Stimulated activated CD4-positive, alpha-beta T cell treated with anti-CD3 and anti-CD28 coated beads, Interleukin-1b, Interleukin-23, amount 100 ng/mL, for 48 hours (primary cell): ENCODE measurements at places on chromosomes 12 and 14.

GRCh38 chr12:108156717-108157116 lies 27.6 kb downstream of the WSCD2 start:
- DNase-seq = no peak

GRCh38 chr12:123731596-123731995 lies 19.4 kb downstream of the ATP6V0A2 start:
- no peak for DNase-seq

DNA sequence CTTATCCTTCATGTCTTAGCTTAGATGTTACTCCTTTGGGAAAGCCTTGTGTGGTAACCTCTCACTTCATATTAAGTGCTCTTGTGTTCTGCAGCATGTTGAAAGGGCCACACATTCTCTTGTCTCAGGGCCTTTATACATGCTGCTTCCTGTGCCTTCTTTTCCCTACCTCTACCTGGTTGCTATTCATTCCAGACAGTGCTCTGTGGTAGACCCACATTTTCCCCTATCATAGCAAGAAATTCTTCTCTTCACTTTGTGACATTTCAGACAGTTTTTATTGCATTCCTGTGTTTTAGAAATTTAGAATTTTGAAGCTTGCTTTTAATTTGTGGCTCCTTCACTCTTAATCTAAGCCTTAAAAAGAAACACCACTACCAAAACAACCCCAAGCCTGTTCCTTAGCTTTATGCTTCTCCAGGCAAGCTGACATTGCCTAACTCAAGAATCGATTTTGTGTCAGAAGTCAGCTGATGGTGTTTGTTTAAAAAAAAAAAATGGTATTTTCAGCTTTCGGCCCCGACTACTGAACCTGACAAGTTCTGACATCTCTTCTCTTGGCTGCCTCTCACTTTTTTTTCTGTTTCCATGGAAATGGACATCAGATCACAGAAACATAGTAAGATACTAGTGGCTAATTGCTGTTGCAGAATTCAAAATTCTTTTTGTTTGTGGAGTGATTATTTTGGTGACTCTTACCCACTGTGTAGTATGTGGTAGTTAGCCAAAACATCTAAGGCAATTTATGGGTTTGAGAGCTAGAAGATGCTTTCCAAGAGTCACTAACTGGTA lies 156.3 kb downstream of the NUBPL start:
- no peak for DNase-seq

- DNase-seq = no peak
Measured at GRCh38 chr14:105247715-105248367, 492 bp upstream of the BTBD6 start.

DNA sequence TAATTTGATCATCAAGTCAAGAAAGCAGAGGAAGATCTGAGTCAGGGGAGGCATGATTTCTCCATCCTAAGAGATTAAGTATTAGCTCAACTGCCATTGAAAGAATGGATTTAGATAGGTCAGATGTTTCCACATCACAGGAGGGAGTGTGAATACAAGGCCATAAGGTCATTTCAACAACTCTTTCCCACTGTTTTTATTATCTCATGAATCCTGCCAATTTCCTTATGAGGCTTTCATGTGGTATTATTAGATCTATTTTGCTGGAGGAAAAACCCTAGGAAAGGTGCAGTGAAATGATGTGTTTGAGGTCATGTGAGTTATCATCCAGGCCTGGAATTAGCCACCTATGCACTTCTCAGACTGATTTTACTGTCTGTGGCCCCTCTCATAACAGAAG lies 269.0 kb downstream of the NOVA1 start:
- DNase-seq = no peak

DNA sequence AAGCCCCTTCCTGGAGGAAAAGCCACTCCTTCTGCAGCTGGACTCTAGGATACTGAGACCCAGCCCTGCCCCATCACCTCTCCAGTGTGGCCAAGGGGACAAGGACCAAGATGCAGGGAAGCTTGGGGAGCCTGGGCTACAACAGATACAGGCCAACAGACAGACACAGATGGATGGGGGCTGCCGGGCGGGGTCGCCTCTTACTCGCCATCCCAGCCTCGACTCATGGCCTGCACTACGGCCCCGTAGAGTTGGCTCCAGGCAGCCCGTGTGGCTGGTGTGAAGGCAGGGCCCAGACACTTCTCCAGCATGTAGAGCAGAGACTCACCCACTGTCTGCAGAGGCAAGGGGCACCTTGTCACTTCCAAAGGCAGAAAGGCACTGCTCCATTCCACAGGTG lies 4.7 kb downstream of the NGB start:
- DNase-seq = no peak

DNA sequence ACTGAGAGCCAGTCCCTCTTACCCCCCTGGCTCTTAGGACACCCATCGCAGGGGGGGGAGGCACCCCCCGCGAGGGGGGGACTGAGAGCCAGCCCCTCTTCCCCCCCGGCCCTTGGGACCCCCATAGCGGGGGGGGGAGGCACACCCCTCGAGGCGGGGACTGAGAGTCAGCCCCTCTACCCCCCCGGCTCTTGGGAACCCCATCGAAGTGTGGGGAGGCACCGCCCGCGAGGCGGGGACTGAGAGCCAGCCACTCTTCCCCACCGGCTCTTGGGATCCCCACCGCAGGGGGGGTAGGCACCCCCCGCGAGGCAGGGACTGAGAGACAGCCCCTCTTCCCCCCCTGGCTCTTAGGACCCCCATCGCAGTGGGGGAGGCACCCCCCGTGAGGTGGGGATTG lies 48.8 kb downstream of the DDX11 start:
- DNase-seq = no peak

DNA sequence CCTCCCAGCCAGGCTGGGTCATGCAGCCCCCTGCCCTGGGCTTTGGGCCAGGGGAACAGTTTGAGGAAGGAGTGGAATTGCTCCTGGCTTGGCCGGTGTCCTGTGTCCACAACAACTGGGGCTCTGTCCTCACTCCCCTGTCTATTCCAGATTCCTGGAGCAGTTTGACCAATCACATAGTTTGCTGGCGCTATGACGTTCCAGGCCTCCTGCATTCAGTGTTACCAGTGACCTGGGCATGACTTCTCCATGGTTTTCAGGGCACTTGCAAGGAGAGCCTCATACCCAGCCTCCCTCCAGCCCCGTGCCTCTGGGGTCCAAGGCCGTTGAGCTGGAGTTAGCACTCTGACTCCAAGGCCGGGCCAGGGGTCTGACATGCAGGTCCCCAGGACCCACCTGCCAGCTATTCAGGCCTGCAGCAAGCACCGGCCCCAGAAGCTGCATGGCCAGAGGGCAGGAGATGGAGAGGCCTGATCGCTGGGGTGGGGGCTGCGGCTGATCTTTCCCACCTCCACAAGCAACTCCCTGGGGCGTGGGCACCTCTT lies 34.2 kb downstream of the ISCA2 start:
- DNase-seq = no peak

DNA sequence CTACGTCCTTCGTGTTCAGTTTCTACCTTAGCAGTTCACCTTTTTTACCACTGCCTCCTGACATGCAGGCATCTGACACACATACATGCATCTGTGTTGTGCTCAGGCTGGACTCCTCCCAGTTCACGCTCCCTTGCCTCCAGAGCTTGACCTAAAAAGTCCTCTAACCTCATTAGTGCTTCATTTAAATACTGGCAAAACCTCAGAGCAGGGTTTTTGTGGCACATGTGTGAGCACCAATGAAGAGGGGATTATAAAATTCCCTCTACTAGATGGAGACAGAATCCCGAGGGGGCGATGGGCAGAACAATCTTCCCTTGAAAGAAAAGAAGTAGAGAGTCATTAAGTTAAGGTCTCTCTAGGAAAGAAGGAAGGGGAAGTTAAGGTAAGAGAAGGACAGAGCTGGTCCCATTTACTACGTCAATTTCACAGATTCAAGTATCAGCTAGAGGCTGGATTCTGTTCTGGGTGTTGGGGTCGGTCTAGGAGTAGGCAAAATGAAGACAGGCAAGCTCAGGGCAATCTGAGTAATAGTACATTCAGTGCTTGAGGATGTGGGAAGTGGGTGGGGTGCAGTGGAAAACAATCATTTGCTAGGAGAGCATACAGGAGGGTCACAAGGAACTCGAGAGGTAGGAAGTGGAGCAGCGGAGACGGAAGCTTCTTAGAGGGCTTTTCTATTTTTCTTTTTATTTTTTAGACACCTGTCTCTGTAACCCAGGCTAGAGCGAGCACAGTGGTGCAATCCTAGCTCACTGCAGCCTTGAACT lies 7.5 kb downstream of the HAL start:
- DNase-seq = no peak

DNA sequence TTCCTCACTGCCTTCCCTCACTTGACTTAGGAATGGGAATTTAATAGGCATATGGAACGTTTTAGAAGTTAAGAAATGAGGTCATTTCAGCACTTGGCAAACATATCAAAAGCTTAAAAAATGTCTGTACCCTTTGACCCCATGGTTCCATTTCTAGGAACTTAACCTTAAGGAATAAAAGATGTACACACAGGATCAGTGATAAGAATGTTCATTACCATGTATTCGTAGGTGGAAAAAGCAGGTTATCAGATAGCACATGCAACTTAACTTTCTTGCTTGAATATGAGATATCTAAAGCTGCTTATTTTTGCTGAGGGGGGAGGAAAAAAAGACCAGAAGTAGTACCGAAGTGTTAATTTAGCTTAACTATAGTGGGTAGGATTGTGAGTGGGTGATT lies 57.2 kb downstream of the TTLL5 start:
- DNase-seq = no peak

DNA sequence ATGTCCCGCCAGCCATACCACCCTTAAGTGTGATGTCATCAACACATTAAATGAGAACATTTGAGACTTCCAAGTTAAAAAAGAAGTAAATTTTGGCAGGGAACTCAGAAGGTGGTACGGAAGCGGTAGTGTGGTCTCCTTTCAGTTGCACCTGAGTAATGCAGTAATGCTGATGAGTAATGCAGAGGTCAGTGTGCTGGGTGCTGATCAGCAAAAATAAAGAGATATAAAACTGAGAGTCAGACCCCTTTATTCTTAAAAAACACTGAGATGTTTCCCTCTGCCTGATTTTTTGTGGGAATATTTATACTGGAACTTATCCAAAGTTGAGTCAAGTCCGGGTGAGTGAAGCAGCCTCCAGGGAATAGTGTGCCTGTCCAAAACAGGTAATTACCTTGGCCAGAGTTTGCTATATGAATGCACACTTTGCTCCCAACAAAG lies 370.6 kb upstream of the PRICKLE1 start:
- no peak for DNase-seq

DNA sequence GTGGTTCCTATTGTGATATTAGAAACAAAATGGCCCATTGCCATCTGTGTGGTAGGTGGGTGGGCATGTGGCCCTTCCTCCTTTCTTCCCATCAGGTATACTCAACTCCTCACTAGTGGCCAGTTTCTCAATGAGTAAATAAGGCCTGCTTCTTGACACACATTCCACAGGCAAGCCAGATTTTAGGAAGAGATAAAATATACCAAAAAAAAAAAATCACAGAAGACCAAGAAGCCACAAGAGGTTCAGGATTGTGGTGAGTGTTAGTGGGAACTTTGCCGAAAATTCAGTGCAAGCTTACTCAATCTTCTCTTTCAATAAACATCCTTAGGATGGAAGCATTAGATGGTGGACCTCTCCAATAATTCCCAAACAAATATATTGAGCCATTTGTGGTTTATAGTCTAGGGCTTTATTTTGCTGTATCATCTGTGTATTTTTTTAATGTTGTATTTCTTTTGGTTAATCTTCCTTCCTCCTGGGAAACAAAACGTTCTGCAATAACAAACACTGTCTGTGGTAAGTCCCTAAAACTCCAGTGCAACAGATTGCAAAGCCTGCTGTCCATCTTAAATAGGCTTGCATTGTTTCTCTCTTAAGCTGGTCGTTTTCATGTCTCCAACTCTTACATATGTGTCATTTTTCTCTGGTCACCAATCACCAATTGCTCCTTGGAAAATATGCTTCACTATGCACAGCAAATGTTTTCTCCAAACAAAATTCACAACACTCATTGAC lies 289.9 kb upstream of the KITLG start:
- DNase-seq = no peak

GRCh38 chr14:70755655-70756054 lies 53.7 kb downstream of the MAP3K9 start:
- no peak for DNase-seq

DNA sequence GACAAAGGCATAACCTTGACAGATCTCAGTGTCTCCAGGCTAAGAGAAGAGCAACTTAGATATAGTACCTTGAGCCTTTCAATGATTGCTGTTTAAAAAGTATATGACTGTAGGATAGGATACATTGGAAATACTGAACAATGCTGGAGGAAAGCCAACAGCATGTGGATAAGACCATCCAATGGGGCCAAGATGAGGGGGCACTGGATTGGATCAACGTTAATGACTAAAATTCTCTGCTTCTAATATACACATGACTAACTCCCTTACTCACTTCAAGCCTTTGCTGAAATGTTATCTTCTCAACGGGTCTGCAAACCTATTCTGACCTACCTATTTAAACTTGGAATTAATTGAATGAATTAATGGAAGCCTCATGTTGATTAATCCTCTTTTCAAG lies 354.9 kb downstream of the RAD51B start:
- no peak for DNase-seq

DNA sequence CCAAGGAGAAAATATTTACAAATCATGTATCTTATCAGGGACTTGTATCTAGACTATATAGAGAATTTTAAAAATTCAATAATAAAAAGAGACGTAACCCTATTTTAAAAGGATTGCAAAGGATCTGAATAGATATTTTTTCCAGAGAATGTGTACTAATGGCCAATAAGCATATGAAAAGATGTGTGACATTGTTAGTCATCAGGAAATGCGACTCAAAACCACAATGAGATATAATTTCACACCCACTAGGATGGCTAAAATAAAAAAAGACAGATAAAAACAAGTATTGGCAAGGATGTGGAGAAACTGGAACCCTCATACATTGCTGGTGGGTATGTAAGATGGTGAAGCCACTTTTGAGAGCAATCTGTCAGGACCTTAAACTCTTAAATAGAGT lies 141.9 kb upstream of the BMP4 start:
- no peak for DNase-seq

GRCh38 chr12:110338754-110339153 lies 57.7 kb downstream of the ATP2A2 start:
- no peak for DNase-seq

- DNase-seq = no peak
Measured at GRCh38 chr12:126358806-126359205, 1293.6 kb downstream of the AACS start.

- DNase-seq = no peak
Measured at GRCh38 chr12:48863291-48863690, 2.4 kb downstream of the RND1 start.

DNA sequence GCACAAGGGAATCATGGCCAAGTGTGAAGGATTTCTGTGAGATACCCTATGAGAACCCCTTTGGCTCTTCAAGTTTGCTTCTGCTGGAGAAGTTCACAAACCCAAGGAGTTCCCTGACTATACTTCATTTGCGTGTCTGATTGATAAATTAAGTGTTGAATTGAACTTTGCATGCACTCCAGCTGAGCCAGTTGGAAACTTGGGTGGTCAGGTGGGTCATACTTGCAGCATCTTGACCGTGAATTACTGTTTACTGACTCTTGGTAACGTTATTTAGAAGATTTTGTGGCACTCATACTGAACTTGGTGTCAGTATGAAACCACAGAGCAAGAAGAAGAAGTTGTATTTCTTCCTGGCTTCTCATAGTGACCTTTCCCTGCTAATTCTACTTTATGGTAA lies 77.5 kb downstream of the TGFB3 start:
- no peak for DNase-seq

GRCh38 chr12:122029620-122030423 lies 8.1 kb downstream of the BCL7A start:
- DNase-seq = no peak

GRCh38 chr12:52832451-52832850 lies 1.7 kb downstream of the KRT79 start:
- no peak for DNase-seq
